ENCODE measurements at places on chromosomes 1 and 21.

DNA sequence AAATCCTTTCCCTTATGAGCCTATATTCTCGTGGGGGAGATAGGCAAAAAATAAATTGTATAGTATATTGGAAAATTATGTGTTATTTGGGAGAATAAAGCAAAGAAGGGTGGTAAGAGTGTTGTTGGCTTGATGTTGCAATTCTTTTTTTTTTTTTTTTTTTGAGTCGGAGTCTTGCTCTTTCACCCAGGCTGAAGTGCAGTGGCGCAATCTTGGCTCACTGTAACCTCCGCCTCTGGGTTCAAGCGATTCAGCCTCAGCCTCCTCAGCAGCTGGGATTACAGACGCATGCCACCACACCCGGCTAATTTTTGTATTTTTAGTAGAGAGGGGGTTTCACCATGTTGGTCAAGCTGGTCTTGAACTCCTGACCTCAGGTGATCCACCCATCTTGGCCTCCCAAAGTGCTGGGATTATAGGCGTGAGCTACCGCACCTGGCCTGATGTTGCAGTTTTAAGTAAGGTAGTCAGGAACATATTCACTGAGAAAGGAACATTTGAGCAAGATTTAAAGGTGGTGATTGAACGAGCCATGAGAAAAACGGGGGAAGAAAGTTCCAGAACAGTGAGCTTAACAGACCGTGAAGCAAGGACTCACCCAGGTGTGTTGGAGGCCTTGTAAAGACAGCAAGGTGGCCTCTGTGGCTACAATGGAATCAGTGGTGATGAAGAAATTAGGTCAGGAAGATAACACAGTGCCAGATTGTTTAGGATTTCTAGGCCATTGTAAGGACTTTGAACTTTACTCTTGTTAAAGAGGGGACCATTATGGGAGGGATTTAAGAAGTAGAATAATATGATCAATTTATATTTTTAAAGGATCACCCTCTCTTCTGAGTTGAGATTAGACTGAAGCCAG, 45.8 kb downstream of the RPRD2 start:
- DNase-seq = no peak

- no peak for DNase-seq
Observed at GRCh38 chr1:169107603-169108208, 1.2 kb downstream of the ATP1B1 start.

DNA sequence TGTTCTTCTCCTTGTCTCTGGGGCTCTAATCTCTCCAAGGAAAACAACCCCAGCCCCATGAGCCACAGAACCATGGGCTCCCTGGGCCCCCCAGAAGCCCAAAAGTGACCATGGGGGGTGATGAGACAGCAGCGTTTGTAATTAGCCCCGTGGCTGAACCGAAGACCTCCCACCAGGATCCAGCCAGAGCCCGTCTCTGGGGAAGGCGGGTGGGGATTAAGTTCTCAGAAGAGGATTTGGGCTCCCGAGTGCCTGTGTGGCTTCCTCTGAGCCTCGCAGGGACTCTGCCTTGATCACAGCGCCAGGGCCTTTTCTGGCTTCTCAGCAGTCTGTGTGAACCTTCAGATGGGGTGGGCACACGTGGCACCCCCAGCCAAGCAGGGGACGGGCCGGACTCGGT, 77.0 kb downstream of the ALPL start:
- DNase-seq = peak; percentile 81

- no peak for DNase-seq
Observed at GRCh38 chr21:28148400-28149064, 844.1 kb downstream of the LTN1 start.

DNA sequence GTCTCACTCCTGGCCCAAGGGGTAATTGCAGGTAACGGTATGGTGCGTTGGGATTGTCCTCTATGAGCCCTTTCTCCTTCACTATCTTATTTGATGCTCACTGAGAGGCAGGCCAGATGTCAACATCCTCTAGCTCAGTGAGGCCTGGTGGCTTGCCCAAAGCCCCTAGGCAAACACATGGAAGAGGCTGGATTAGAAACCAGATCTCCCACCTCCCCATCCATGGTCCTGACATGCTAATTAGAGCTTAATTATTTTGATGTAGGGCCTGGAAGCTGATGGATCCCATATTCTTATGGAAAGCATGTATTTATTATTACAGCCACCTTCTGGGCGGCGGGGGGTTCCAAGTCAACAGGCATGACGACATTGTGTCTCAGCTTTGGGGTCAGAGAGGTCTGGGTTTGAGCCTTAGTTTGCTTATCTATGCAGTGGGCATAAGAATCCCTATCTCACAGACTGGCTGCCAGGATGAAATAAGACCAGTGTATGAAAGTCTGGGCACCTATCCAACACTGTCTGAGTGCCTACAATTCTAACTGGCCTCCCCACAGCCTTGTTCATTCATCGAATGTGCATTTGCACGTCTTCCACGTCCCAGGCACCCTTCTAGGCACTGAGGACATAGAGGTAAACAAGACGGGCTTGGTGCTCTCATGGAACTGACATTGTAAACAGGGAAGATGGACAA, 6.2 kb downstream of the SMPDL3B start:
- no peak for DNase-seq

- DNase-seq = no peak
Observed at GRCh38 chr1:107460035-107460434, 319.2 kb downstream of the NTNG1 start.

- no peak for DNase-seq
Observed at GRCh38 chr1:32744071-32744425, 41.5 kb upstream of the SYNC start.

DNA sequence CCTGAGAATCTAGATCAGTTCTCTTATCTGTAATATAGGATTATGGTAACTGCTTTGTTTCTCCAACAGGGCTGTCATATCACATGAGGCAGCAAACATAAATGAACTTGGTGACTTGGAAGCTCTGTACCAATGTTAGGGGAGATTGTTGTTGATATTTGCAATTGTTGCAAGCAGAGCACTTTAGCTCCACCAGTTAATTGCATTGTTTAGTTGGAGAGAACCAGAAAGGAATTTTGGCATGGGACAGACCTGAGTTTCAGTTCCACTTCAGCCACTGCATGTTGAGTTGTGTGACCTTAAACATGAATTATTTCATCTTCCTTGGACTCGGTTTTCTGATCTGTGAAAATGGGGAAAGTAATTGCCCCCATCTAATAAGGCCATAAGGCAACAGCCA, 142.3 kb upstream of the JUN start:
- DNase-seq = no peak

DNA sequence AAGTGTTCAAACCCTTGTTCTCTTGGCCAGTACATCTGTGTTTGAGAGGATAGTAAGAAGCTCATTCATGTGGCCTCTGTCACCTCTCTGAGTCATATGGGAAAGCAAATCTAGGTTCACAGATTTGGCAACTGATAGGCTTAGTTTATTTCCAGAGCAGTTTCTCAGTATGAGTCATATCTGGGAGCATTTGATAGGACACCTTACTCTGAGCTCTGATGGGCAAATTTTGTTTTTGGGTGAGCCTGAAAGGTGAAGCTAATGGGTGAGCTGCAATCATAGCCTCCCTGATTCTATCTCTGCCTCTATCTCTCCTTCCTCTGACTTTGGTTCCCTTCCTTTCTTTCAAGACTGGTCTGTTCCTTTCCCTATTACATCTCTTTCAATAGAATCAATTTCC, 134.4 kb downstream of the S1PR1 start:
- no peak for DNase-seq

DNA sequence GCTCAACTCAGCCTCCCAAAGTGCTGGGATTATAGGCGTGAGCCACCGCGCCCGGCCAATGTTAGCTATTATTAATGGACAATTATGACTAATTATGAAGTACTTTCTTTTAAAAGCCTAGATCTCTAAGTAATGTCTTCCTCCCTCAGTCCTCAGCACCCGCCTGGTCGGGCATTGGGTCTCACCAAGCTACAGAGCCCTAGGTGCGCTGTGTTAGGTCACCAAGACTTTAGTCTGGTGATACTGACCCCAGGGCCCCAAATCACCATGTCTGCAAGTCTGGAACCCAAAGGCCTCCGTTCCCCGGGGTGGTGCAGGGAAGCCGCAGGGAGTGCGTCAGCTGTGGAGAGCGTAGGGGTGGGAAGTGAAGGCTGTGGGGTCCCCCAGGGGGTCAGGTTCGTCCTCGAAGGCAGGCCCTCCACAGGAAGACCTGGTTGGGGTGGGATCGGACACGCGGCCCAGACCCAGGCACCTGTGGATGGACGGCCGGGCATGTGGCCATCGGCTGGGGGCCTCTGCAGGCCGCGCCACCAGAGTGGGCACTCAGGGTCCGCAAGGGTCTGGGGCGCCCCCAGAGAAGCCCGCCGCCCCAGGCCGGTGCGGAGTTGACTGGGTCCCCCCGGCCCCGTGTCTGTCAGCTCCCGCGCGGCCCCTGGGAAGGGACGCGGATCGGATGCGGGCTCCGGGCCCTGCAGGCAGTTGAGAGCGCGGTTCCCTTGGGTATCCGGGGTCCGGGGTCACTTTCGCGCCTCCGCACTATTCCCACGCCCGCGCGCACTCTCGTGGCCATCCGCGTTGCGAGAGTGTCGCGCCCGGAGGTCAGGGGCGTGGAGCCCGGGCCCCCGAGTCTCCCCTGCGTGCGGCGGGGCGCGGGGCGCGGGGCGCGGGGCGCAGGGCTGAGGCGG, 710 bp upstream of the PDXK start:
- no peak for DNase-seq

DNA sequence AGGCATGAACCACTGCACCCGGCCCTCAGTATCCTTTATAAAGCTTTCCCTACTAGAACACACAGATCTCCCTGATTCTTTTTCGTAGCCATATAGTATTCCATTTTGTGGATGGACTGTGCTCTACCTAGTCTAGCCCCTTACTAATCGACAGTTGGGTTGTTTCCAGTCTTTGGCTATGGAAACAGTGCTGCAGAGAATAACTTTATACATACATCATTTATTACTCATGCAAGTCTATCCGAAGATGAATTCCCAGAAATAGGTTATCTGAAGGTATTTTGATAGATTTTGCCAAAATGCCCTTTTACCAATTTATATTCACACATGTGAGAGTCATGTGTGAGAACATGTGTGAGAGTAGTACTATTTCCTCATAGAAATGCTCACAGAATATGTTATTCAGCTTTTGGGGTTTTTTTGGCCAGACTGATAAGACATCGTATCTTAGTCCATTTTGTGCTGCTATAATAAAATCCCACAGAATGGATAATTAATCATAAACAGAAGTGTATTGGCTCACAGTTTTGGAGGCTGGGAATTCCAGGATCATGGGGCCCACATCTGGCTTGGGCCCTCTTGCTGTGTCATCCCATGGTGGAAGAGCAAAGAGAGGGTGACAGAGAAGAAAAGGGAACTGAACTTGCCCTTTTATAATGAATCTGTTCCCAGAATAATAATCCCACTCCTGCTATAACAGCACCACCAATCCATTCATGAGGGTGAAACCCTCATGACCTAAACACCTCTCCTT, 17.3 kb upstream of the FGR start:
- DNase-seq = no peak

DNA sequence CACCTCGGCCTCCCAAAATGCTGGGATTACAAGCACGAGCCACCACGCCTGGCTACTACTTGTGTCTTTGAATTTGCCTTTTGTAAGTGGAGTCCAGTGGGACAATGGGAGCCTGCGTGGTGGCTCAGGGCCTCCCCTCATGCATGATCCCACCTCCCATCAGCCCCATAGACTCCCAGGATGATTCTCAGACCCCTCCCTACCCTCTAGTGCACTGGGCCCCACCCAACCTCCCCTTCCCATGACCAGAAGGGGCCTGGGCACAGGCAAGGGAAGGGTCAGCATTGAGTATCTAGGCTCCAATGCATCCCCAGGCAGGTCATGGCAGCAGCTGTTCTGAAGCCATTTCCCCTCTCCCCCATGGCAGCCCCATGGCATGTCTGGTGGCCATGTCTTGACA, 18.7 kb downstream of the NEK2 start:
- no peak for DNase-seq

GRCh38 chr21:45236481-45236880, 51.2 kb downstream of the POFUT2 start:
- no peak for DNase-seq

- no peak for DNase-seq
Observed at GRCh38 chr1:215005656-215006345, 76.7 kb upstream of the KCNK2 start.

- no peak for DNase-seq
Observed at GRCh38 chr1:111563619-111564018, 56.0 kb upstream of the RAP1A start.

DNA sequence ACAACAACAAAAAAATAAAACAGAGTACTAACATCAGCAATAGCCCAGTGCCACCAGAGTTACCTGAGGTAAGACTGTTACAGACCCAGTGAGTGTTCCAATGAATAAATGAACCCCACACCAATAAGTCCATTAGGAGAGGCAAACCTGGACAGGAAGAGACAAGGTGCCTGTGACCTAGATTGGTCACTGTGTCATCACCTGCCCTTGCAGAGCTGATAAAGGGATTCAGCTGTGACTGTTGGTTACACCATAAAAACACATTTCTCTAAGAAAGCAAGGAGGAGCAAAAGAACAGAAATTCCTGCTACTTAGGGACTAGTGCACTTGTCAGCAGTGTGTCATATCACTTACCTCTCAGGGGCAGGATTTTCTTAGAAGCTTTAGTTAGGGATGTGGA, 37.5 kb downstream of the CD2 start:
- no peak for DNase-seq

GRCh38 chr1:152410599-152410998, 3.5 kb downstream of the CRNN start:
- DNase-seq = no peak

- DNase-seq = no peak
Observed at GRCh38 chr1:150012611-150013010, 2.1 kb upstream of the OTUD7B start.

- no peak for DNase-seq
Observed at GRCh38 chr1:44842486-44842861, 579 bp downstream of the PTCH2 start.

DNA sequence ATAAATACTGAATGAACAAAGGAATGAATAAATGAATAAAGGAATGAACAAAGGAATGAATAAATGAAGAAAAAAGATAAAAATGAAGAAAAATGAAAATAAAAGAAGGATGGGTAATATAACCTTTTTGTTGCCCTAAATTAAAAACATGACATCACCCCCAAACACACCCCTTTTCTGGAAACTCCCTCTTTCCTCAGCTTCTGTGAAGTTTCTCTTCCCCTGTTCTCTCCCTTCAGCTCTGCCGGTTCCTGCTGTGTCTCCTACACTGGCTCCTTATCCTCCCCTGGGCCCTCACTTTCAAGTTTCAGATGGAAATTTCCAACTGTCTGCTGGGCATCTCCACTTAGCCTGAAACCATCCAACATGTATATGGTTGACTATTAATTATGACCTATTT, 37.9 kb downstream of the RAB3B start:
- no peak for DNase-seq

DNA sequence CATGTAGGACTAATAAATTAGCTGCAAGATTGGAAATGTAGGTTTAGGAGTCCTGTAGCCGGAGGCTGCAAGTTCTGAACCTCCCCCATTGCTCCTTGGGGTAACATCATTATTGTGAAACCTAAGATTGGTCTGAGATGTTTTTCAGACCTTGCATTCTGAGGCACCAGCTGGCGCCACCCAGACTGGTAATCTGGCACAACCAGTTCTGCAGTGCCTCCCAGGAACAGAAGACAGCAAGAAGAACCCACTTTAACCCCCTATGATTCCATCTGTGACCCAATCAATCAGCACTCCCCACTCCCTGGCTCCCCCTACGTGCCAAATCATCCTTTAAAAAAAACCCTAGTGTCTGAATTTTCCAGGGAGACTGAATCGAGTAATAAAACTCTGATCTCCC, 11.6 kb upstream of the DNAJC6 start:
- no peak for DNase-seq

Data from ecto neural progenitor cell (in vitro differentiated cells).